Activated CD8-positive, alpha-beta memory T cell treated with anti-CD3 and anti-CD28 coated beads for 36 hours (primary cell): ENCODE measurements at places on chromosomes 5 and 9. TPM values are rescaled to one million over a fixed set of nuclear protein-coding genes. Genes with fewer than 3 reads are reported as not detected.

PCDHGB6 gene
- total RNA-seq = 0.06 TPM

PDE8B gene
- not detected for total RNA-seq

SGTB gene
- 12.3 TPM for total RNA-seq

GARIN3 gene
- total RNA-seq = 0.38 TPM

STPG3 gene
- total RNA-seq = not detected

CCNI2 gene
- 10.2 TPM for total RNA-seq
